Colonic mucosa (tissue), 4 donors: ENCODE measurements at places on chromosomes 3 and 15.

DNA sequence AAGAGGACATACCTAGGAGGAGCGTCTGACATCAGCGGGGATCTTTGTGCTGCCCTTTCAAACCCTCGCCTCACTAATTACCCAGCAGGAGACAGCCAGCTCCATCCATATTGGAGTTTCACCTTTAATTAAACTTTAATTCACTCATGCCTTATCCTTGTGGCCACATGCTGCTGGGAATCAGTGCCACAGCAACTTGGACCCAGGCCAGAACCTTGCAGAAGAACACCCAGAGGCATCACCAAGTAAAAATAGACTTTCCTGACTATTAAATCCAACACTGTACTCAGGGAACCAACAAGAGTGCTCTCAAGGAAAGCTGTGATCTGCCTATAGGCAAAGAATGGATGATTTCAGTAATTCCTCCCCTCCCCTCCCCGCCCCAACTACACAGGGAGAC is 23.9 kb downstream of the EIF1B start:
- DNase-seq = no peak

DNA sequence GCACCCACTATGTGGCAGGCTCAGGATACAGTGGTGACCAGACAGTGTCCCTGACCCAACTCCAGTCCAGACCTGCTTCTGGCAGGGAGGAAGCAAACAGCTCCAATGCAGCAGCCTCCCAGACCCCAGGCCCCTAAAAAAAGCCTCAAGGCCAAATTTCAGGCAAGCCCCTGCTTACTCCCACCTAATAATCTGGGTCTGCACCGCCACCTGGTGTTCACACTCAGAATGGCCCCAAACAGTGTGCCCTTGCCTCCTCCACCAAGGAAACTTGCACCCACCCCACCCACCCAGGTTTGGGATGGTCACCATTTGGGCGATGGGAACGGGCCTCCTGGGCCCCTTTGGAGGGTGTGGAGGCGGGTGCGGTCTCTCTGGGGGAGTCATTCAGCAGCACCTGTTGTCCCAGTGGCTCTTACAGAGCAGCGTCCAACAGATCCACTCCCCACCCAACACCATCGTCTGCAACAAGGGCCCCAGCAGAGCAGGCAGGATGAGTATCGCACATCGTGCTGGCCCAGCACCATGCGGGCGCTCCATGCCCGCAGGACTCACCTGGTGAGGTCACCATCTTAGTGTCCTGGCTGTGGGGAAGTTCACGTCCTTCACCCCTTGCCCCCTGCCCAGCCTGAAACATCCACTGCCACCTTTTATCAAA is 17.3 kb downstream of the C3orf18 start:
- peak; percentile 63 for DNase-seq

DNA sequence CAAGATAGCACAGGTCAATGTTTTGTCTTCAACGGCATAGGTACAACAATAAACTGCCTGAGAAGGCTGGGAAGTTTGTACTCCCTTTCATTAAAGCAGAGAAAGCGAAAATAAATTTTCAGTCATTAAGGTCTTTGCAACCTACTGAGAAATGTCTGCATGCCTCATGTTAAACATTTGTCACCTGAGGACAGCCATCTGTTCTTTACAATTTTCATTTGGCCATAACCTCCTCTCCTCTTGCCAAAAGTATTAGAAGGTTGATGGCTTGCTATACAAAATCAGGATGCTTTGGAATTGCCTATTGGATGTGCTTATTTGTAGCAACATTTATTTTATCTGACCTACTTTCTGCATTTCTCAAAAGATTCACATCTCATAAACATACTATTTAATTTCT is 122.7 kb downstream of the GOLIM4 start:
- DNase-seq = no peak

GRCh38 chr3:134464064-134464688 is 21.6 kb downstream of the ANAPC13 start:
- peak; percentile 28 for DNase-seq

DNA sequence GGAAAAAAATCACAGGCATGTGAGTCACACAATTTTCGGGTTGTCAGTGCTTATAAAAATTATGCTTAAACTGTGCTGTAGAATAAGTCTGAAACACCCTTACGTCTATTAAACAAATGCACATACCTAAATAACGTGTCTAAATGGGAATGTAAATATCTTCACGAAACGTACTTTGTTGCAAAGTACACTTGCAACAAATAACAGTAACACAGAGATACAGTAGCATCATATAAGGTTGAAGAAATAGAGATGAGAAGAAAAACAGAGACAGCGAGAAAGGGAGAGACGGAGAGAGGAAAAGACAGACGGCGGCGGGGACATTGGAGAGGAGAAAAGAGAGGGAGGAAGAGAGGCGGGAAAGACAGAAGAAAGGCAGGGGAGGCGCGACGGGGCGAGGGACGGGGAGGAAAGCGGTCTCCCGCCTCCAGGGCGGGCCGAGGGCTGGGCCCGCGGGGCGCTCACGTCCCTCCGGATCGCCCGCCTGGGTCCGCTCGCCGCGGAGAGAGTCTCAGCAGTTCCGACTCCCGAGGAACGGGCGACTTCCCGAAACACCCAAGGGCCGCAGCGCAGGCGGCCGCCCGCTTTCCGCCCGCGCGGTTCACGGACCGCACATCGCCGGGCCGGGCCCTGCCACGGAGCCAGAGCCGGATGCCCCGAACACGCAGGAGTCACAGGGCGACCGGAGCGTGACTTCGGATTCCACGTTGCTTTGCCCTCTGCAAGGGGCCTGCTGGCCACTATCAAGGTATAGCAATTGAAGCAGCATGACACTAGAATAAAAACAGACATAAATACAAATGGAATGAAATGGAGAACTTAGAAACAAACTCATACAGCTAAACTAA is 153.4 kb downstream of the LMLN start:
- no peak for DNase-seq

DNA sequence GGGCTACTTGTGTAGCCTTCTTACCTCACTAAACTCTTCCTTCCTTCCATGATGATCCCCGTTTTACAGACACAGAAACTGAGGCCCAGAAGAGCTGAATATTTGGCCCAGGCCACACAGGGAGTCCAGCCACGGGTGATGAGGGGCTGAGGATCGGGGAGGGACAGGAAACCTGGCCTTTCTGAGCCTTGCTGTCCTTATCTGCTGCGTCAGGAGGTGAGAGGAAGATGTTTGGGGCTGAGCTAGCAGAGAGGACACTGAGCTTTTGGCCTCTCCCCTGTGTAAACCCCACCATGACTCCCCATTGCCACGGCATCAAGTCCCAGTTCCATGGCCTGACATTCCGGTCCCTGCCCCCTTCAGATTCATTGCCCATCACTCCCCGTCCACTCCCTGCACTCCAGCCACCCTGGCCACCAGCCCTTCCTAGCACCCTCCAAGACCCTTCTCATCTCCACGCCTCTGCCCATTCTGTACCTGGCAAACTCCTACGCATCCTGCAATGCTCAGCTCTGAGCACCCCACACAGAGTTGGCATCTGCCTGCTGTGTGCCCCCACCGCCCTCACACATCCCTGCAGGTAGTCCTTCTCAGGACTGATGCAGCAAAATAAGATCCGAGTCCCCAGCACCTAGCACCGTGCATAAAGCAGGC is 103.0 kb downstream of the FBLN2 start:
- DNase-seq = no peak

GRCh38 chr3:11244121-11244677 is 28.0 kb upstream of the ATG7 start:
- no peak for DNase-seq

- DNase-seq = no peak
These were observed 170.6 kb upstream of the EPHA3 start for GRCh38 chr3:88936831-88937230.

- DNase-seq = no peak
These were observed 69.3 kb upstream of the SOX14 start for GRCh38 chr3:137694836-137695235.

DNA sequence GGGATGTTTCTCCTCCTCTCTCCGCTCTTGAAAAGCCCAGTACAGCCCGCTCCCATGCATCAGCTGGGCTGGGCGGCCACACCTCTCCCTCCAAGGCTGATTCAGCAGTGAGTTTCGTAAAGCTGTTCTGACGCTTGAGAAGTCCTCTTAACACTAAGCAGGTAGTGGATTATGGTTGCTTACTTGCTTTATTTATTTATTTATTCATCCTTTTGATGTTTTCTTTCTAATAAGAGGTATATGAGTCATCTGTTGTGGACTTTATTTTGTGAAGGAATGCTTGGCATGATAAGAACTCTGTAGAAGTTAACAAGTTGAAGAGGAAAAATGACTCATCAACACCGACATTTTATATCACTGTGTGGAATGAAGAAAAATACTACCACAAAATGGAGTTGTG is 285.0 kb downstream of the SQOR start:
- DNase-seq = no peak
